Kidney (tissue), 22 donors: ENCODE measurements at places on chromosomes 3 and 15. TPM values are rescaled to one million over a fixed set of nuclear protein-coding genes. Genes with fewer than 3 reads are reported as not detected.

Gene SERINC4
- 0.13 TPM for total RNA-seq

Gene SERF2
- 788 TPM for total RNA-seq

Gene KCNAB1
- total RNA-seq = 6.6 TPM

Gene FBN1
- total RNA-seq = 30.8 TPM

Gene ACP3
- 67.8 TPM for total RNA-seq

Gene IQCF5
- total RNA-seq = not detected

Gene CHRNA7
- total RNA-seq = 1.6 TPM

Gene SLC24A5
- not detected for total RNA-seq

Gene EPHA6
- total RNA-seq = 0.66 TPM

Gene ZMAT3
- total RNA-seq = 26.1 TPM

Gene VILL
- 7.6 TPM for total RNA-seq

Gene NCBP2
- 59.9 TPM for total RNA-seq

Gene ZPLD1
- total RNA-seq = 1.2 TPM

Gene LCTL
- total RNA-seq = not detected

Gene PRR20G
- not detected for total RNA-seq

Gene MYL3
- total RNA-seq = 41.3 TPM

Gene GXYLT2
- 3.8 TPM for total RNA-seq

Gene GOLGA6B
- total RNA-seq = not detected

Gene SLC12A8
- 29.1 TPM for total RNA-seq

Gene PARP3
- total RNA-seq = 28.5 TPM

Gene EAF1
- 16.1 TPM for total RNA-seq

Gene CTDSPL
- 78.3 TPM for total RNA-seq
